Hematopoietic multipotent progenitor cell treated with erythropoietin and hydrocortisone succinate and interleukin-3 and kit ligand, for 4 days (in vitro differentiated cells): ENCODE measurements at places on chromosomes 16 and 17.
A peak's percentile ranks its signal among the peaks of the same experiment; 100 is the strongest.

- peak; percentile 81 for DNase-seq
Observed at GRCh38 chr17:38798614-38799500, 499 bp downstream of the PIP4K2B start.

DNA sequence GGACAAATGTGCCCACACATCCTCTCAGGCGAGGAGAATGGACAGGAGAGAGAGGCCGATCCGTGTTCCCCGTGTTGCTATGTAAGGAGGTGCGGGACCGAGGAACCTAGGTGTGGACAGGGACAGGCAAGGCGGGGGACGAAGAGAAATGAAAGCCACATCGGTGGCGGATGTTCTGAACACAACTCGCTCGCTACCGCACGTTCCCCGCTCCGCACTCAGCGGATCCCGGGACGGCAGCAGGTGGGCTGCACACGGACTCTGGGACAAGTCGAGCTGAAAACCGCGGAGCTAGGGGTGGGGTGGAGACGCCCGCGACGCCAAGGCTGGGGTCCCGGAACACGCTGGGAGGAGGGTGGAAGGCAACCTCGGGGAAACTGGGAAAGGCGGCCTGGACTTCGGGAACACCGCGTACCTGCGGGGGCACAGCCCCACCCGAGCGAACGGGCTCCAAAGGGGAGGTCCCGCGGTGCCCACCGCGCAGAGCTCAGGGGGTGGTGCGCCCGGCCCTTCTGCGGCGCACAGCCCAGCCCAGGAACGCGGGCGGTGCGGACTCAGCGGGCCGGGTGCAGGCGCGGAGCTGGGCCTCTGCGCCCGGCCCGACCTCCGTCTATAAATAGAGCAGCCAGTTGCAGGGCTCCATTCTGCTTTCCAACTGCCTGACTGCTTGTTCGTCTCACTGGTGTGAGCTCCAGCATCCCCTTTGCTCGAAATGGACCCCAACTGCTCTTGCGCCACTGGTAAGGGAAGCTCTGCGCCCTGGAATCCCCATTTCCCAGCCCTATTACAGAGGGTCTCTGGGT, at the start of gene MT1E:
Gene MT1E (plus strand): TSS at position 642 of the 803 bp plus-strand sequence. CDS start 71 bp downstream, at position 713.
- peak; percentile 83 for DNase-seq

GRCh38 chr16:22270525-22270924, 26.7 kb upstream of the POLR3E start:
- DNase-seq: peak; percentile 43

GRCh38 chr17:10156948-10157607, 41.3 kb downstream of the GAS7 start:
- peak; percentile 86 for DNase-seq

- no peak for DNase-seq
Observed at GRCh38 chr16:89248196-89248982, 30.9 kb downstream of the ZNF778 start.

DNA sequence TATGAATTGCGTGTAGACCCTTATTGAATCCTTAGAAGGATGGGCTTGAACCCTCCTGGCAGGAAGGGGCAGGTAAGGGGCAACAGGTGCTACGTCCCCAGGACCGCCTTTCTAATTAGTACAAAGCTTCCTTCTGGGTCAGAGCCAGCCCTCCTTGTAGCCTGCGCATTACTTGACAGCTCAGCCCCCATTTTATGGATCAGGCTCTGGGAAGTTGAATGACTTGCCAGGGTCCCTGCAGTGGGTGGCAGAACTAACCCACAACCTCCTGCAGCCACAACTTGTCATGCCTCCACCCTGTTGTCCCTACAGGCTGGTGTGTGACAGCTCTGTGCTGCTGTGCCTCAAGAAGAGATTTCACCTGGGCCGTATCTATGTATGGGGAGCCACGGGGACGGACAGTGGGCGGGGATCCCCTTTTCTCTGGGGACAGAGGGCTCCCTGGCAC, 2.7 kb downstream of the MYO15B start:
- no peak for DNase-seq

DNA sequence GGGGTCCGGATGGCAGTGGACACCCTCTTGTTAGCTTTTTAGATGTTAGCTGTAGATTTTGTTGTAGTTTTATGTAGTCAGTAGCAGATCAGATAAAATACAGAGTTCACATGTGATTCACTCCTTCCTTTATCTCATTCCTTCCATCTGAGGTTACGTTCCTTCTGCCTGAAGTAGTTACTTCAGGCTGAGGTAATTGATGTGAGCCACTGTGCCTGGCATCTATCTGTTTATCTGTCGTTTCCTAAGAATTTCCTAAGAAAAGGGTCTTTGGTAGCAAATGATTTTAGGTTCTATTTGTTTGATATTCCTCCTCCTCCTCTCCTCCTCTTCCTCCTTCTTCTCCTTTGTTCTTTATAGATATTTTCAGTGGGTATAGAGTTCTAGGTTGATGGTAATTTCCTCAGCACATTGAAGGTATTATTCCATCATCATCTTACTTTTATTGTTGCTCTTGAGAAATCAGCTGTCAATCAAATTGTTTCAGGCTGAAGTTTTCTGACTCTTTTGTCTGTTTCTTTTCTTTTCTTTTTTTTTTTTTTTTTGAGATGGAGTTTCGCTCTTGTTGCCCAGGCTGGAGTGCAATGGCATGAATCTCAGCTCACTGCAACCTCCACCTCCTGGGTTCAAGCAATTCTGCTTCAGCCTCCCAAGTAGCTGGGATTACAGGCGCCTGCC, 29.6 kb upstream of the FBXO47 start:
- no peak for DNase-seq

DNA sequence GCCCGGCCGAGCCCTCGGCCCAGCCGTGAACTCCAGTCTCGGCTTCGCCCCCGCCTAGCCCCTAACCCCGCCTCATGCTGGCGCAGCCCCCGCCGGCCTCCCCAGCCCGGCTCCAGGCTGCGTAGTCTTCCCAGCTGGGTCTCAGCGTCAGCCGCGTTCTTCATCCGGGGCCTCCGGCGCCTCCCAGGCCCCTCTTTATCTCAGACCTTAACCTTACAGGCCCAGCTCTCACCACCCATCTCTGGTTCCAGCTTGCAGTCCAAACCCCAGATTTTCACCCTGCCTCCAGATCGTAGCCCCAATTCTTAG, at the start of gene PROCA1:
Gene PROCA1 (minus strand): TSS at position 166 of the 309 bp plus-strand sequence. CDS start 228 bp downstream, outside the sequence.
- DNase-seq: peak; percentile 79

GRCh38 chr17:35117984-35118383, 1.7 kb downstream of the RAD51D start:
- peak; percentile 72 for DNase-seq

DNA sequence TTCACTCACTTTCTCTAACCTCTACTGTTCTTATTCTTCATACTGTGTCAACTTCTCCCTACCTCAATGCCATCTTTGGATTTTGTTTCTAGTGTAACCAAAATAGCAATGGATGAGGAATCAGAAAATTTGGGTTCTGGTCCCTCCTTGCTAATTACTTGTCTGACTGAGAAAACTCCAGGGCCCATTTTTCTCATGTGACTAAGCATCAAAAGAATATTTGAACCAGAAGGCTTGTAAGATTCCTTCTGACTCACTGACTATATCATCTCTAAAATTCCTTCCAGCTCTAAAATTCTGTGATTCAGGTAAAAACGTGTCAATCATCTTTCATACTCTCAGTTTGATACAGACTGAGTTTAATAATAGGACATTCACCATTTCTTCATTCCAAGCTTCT, 57.9 kb downstream of the BRIP1 start:
- DNase-seq: no peak

GRCh38 chr16:66206363-66206762, 160.1 kb upstream of the CDH5 start:
- DNase-seq: no peak

GRCh38 chr17:77556383-77557061, 402.0 kb upstream of the TNRC6C start:
- no peak for DNase-seq

GRCh38 chr16:82265809-82266208, 95.8 kb upstream of the MPHOSPH6 start:
- DNase-seq: no peak

DNA sequence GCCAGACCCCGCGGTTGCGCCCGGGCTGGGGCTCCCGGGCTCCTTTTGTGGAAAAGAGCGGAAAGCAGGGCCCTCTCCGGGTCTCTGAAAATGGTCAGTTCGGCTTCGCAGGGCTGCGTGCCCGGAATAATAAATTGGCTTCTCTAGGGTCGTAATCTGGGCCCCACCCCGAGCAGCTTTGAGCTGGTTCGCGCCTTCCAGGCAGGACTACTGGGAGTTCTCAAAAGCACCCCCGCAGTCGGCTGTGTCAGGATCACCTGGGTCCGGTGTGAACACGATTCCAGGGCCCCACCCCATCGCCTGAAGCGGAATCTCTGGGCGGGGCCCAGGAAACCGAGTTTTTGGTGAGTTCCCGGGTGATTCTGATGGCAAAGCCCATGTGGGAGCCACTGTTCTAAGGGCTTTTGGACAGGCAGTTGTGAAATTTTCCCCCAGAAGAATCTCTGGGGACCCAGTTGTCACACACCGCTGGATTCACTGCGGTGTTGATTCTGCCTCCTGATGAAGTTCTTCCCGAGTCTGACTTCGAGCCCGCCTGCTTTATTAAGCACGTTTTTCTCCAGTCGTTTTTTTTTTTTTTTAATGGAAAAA, 77.0 kb downstream of the MRC2 start:
- peak; percentile 25 for DNase-seq

- no peak for DNase-seq
Observed at GRCh38 chr17:61201211-61201610, 198.4 kb upstream of the TBX2 start.

GRCh38 chr16:3134338-3135125, at the start of gene ZNF213:
TSS of gene ZNF213 (plus strand) at chr16:3135029. CDS start at chr16:3137281, 2,252 bp downstream.
- DNase-seq: peak; percentile 99

- peak; percentile 90 for DNase-seq
Observed at GRCh38 chr17:17109907-17110306, 67.7 kb downstream of the MPRIP start.

DNA sequence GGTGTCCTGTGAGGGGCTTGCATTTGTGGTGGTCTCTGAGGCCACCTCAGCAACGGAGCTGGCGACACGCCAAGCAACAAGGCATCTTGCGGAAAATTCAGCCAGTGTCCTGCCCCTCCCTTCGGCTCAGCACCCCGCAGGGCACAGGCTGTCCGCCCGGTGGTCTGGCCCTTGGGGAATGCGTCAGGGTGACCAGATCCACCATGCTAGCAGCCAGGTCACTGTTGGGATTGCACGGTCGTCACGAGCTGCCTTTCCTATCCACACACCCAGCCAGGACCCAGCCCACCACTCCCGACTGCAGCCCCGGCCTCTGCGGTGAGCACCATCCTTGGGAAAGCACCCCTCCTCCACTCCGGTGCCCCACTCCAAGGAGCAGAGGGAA, 221.2 kb downstream of the NTN1 start:
- DNase-seq: no peak

- DNase-seq: no peak
Observed at GRCh38 chr17:47210105-47210504, 957 bp downstream of the MYL4 start.

- DNase-seq: peak; percentile 53
Observed at GRCh38 chr17:15134363-15134762, 130.8 kb downstream of the PMP22 start.

- peak; percentile 86 for DNase-seq
Observed at GRCh38 chr16:19907161-19907992, 22.7 kb upstream of the GPRC5B start.

DNA sequence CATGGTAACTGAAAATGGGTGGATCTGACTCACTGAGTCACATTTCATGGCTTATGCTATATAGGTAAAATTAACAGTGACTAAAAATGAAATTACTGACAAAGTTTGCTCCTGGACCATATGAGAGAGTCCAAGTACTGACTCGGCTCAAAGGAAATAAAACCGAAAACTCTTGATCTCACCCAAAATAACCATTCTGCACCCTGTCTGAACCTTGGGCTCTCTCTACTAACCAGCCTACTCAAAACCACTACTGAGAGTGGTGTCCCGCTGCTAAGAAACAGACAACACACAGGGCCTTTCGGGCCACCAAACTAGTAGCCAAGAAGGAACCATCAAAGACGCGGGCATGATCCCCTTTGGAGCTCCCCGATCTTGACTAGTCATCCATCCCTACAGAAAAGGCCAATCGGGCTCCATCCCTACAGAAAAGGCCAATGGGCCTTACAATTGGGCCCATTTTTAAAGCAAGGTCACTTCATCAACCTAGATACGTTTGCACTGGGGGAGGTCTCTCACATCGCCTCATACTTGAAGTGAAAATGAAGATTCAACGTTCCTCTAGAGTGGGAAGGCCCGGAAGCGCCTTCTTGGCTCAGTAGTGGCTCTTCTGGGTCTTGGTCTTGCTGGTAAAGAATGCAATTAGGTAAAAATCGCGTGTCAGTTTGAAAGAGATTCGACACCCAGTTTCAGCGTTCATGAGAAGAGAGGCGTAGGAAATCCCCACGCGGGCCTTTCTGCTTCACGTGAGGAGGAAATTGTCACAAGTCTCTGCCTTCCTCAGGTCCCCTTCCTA, 720 bp upstream of the ZPBP2 start:
- no peak for DNase-seq

GRCh38 chr17:75697651-75698291, 23.5 kb upstream of the ITGB4 start:
- DNase-seq: no peak

DNA sequence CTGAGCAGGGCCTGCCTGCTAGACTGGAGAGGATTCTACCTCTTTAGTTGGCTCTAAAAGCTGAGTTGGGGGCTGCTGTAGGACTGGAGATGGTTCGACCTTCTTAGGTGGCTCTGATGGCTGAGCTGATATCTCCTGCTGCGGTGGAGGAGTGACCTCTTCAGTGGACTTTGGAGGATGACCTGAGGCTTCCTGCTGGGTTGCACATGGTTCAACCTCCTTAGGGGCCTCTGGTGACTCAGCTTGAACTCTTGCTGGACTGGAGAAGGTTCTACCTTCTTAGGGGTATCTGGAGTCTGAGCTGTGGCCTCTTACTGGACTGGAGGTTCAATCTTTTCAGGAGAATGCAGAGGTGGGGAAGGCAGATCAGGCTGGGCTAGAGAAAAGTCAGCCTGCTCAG, 48.9 kb upstream of the TMEM97 start:
- DNase-seq: no peak

DNA sequence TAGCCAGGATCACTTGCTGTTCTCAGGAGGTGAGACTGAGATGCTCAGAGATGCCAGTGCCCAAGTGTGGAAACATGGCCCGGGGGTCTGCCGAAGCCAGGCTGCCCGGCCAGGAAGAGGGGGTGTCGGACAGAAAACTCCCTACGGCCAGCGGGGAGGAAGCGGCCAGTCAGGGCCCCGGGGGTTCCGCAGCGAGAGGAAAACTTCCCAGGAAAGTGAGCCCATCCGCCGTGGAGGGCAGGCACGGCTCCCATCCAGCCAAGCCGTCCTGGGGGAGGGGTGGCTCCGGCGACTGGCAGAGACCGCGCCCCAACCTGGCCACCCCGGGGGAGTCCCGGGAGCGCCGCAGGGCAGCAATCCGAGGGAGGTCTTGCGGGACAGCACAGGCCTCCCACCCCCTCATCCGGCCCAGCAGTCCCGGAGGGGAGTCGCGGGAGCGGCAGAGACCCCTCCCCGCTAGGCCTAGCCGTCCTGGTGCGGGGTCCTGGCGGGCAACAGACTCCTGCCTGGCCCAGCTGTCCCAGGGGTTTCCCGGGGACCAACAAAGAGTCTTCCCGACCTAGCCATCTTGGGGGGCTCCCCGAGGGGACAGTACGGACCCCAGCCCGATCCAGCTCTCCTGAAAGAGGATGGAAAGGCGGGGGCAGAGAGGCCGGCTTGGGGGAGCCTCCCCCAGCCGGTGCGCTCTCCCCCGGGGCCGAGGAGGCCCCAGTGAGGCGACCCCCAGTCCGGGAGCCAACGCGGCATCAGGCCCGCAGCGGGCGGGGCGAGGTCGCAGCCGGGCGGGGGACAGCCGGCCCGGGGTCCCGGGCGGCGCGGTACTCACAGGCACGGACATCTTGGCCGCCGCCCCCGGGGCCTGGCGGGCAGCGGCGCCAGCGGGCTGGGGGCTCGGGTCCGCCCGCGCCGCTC, 13.8 kb upstream of the BCAR1 start:
- no peak for DNase-seq
